ENCODE measurements at places on chromosomes 12 and 14.

- no peak for DNase-seq
Measured at GRCh38 chr12:131120831-131121271, 167.1 kb downstream of the ADGRD1 start.

DNA sequence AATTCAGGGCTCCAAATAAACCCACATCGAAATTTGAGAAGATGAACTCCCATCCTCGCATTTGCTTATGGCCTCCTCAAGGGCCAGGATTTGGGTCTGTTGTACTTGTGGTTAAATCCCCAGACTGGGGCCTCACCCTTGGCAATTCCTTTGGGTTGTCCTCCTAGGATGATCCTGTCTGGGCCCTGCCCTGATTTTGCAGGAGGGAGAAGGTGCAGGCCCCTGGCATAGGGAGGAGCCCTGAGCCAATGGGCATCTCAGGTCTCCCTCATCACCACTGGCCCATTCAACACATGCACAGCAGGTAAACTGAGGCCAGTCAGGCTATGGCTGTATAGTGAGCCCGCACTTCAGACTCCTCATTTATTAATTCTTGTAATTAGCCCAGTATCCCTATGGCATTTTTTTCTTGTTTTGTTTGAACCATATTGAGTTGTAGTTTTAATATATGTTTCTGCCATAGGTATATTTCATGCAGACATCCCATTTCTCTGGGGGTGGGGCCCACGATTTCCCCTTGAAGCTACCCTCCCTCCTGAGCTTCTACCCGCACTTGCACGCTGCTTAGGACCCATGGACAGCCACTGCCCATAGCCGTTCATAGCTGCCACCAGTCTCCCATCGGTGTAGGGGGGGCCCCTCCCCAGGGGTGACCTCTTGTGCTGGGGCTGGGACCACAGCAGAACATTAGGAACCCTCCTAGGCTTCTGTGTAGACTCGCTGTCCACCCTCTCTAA is 67.1 kb upstream of the DDX11 start:
- DNase-seq = no peak

- DNase-seq = no peak
Measured at GRCh38 chr12:120257041-120257821, 8.3 kb downstream of the PXN start.

DNA sequence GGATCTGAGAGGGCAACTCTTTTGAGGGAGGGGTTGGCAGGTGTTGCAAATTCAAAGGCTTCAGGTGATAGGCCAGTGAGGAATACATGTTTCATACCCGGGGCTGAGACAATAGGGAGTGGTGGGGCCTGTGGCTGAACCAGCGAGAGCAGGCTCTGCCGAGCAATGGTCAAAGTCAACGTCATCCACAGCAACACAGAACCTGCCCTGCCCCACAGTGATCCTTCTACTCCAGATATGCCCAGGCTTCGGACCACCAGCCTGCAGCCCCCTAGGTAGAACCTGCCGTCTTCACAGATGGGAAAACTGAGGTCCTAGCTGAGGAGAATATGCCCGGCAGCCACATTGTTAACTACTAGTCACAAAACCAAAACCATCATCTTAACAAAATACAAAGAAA is 4.1 kb downstream of the SERPINA1 start:
- no peak for DNase-seq
